Muscle of back (tissue), 13 donors: ENCODE measurements at places on chromosomes 5 and 9. TPM values are rescaled to one million over a fixed set of nuclear protein-coding genes. Genes with fewer than 3 reads are reported as not detected.

- DNase-seq, result no peak
Observed at GRCh38 chr5:144944936-144945335, 774.3 kb downstream of the KCTD16 start.

DNA sequence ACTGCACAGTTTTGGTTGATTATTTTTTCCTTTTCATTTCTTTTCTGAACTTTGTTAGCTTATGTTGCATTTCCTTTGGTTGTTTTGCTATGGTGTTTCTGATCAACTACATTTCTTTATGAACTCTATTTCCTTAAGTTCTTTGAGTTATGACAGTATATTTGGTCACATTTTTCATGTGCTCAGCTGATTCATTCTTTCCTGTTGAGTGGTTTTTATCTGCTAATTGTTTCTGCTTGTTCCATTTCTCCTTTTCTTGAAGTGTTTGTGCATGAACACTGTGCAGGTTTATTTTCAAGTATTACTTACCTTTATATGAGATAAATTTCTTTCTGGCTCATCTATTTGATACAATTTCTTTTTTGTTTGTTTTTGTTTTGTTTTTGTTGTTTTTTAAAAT lies 50.9 kb upstream of the MACIR start:
- DNase-seq, result no peak

GRCh38 chr9:129633207-129633606 lies 7.2 kb downstream of the NTMT1 start:
- no peak for DNase-seq

GRCh38 chr9:118689280-118689679 lies 680.0 kb downstream of the BRINP1 start:
- no peak for DNase-seq

DNA sequence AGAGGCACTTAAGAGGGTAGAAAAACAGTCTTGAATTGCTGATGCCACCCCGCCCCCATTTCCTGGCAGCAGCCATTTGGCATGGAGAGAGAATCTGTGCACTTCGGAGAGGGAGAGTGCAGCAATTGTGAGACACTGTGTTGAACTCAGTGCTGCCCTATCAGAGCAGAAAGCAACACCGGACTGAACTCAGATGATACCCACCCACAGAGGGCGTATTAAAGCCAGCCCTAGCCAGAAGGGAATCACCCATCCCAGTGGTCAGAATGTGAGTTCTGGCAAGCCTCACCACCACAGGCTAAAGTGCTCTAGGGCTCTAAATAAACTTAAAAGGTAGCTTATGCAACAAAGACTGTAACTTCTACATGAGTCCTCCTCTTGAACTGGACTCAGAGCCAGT lies 88.4 kb upstream of the RGS7BP start:
- no peak for DNase-seq

- no peak for DNase-seq
Observed at GRCh38 chr9:12194731-12195130, 498.5 kb upstream of the TYRP1 start.

- DNase-seq, result no peak
Observed at GRCh38 chr9:82681809-82682208, 381.1 kb downstream of the RASEF start.

- no peak for DNase-seq
Observed at GRCh38 chr5:112635771-112636731, 101.6 kb upstream of the APC start.

GRCh38 chr5:17696627-17697026 lies 62.4 kb downstream of the TAF11L14 start:
- DNase-seq, result peak; percentile 19

DNA sequence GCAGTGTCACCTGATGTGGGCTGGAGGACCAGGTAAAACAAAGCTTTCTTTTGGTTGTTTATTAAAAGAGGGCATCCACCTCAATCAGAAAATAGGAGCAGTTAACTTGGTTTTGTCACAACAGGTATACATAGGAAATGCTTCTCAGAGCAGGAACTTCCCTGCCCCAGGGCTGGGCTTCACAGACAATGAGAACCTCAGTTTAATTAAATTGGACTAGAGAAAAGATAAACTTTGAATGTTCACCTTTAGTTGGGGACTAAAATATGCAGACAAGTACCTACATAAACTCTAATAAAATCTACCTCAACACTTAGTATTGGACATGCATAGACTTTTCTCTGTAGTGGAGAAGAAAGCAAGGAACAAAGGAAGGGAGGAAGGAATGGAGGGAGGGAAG lies 392.0 kb downstream of the ENC1 start:
- DNase-seq, result no peak

DNA sequence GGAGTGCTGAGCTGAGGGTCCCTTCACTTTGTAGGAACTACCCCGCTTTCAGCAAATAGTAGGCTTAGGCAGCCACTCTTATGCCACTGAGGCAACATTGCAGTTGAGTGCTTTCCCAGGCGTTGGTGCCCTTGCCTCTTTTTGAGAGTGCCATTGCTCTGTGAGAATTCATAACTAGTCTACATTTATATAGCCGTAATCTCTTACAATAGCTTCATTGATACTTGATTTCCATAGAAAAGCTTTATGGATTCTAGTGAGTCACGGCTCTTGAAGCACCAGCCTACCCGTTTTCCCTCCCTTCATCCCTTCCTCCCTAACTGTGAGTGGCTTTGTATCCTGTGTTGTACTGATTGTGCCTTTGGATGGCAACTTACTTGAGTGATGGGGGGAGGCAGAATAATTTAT lies 283.9 kb downstream of the AOPEP start:
- DNase-seq, result no peak

DNA sequence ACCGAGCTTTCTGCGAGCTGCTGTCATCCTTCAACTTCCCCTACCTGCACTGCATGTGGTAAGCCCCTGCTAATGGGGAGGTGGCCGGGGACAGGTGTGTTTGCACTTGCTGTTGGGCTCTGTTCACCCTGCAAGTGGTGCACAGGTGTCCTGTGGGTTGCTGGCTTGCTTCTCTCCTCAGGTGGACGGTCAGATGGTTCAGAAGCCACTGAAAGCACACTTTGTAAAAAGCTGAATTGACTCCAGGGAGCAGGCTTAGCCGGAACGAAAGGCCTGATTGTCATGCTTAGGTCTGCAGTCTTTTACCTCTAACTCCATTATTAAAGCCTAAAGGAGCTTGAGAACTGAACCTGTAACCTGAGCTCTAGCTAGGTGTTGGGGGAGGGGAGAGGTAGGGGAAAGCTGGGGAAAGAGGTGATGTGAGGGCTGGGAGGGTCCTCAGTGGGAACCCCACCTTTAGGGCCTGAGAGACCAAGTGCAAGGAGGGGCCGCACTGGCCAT lies 37.6 kb downstream of the ACER2 start:
- DNase-seq, result no peak

- DNase-seq, result no peak
Observed at GRCh38 chr9:10274988-10275387, 337.8 kb downstream of the PTPRD start.

GRCh38 chr5:168315416-168316138 lies 24.1 kb downstream of the WWC1 start:
- DNase-seq, result no peak

- DNase-seq, result no peak
Observed at GRCh38 chr5:67901814-67902496, 313.6 kb upstream of the PIK3R1 start.

GRCh38 chr9:123150708-123151503 lies 117.4 kb downstream of the GPR21 start:
- no peak for DNase-seq

DNA sequence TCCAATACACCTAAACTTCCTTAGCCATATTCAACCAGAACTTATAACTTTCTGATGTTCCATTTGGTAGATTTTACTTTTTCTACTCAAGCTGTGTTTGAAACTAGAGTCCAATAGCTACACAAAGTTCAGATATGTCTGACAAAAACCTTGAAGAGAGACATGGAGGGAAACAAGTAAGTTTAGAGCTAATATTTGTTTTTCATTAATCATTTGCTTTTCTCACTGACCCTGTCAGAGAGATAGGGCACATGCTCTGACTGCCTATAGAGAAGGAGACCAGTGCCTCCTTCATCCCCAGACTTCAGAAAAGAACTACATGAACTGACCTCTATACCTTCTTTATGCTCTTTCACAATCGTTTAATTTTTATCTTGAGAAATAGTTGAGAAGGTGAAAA lies 157.0 kb upstream of the PPP1R2B start:
- DNase-seq, result no peak

DNA sequence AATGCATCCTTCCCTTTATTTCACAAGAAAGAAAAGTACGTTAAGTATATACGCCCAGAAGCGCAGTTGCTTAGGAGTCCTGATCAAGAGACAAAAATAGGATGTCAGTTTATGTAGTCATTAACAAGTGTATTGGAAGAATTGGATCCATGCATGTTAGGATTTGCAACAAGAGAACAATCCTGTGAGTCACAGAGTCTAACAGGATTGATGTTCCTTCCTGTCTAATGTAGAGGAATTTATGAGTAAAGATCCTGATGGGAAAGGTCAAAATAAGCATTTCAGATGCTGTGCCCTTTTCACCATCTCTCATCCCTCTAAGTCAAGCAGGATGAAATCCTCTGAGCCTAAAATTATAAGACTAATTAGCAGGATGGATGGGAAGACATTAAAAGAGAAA lies 406.0 kb upstream of the GRIA1 start:
- DNase-seq, result no peak

GRCh38 chr5:98069876-98070512 lies 703.5 kb upstream of the RGMB start:
- DNase-seq, result no peak

FOXI1 gene
- polyA plus RNA-seq, result not detected

PCDHGA12 gene
- polyA plus RNA-seq, result 1.5 TPM

IL9 gene
- not detected for polyA plus RNA-seq

SYNPO gene
- polyA plus RNA-seq, result 36.0 TPM

WNK2 gene
- polyA plus RNA-seq, result 12.2 TPM

PCDHGB6 gene
- 5.1 TPM for polyA plus RNA-seq

SLC6A7 gene
- polyA plus RNA-seq, result 0.75 TPM

AUH gene
- 11.2 TPM for polyA plus RNA-seq
